ENCODE measurements at places on chromosomes 4 and X. TPM values are rescaled to one million over a fixed set of nuclear protein-coding genes. Genes with fewer than 3 reads are reported as not detected.

The ADAMTS3 gene
- 0.07 TPM for total RNA-seq

The PAGE4 gene
- total RNA-seq: not detected

DNA sequence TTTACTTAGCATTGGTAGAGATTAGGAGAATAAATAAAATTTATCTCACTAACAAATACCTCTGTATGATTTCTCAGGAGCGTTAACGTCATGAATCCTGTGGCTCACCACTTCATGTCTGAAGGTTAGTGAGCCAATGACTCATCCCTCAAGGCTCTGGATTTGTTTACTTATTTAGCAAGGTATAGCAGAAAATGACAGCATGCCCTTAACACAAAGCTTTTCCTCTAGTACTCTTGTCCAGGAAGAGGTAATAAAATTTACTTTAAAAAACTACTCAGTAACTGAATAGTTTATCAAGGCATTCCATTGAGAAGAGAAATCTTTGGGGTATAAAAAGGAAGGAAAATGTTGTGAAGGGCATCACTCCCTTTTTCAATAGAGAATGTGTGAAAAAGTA lies 823.8 kb downstream of the CCSER1 start:
- peak; percentile 63 for DNase-seq

DNA sequence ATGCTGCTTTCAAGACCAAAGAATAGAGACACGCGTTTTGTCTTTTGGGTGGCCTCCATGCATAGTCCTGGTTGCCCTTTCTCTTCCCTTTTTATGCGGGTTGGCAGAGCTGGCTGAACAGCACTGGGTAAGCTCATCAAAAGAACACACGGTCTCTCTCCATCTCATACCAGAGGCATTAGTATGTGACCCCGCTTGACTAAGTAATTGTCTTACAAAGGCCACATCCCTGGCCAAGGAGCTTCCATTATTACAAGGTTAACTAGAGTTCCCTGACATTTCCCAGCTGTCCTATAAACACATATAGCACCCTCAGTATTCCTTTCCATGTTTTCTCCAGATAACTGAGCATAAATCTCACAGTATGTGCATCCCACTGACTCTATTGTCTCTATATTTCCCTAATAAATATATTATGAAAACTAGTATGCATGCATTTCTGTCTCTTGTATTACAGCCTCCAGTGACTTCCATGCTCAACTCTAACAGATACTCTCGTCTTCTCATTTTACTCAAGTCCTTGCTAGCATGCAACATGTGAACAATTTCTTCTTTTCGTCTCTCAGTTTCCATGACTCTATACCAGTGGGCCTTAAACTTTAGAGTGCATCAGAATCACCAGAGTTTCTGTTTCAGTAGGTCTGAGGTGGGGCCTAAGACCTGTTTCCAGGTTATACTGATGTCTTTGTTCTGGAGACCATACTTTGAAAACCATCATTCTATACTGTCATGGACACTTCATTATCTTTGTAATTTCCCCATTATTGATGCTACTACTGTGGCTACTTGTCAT lies 247.7 kb upstream of the ARSJ start:
- DNase-seq: no peak

All from NCI-H460 (cell line).